ENCODE measurements at places on chromosomes 13 and 19. TPM values are rescaled to one million over a fixed set of nuclear protein-coding genes. Genes with fewer than 3 reads are reported as not detected.
A peak's percentile ranks its signal among the peaks of the same experiment; 100 is the strongest.

- no peak for ATAC-seq
Measured at GRCh38 chr13:99859178-99860177, 112.1 kb downstream of the ZIC5 start.

DNA sequence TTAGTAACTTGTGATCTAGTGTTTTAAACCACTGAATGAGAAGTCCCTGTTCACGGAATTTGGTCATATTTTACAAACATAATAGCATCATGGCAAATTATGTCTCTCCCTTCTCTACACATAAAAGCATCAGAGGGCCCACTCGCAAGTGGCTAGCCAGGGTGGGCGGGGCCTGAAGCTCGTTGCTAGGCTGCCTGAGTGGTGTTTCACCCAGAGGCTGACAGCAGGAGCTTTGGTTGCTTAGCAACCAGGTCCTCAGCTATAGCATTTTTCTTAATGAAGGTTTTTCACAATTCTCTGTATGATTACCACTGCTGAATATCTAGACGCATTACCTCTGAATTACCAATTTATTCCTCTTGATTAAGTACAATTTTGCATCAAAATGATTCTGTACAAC lies 126.5 kb downstream of the NALCN start:
- ATAC-seq, result peak; percentile 100

- no peak for ATAC-seq
Measured at GRCh38 chr19:43720936-43721335, 5.1 kb downstream of the IRGC start.

ZNF653 gene
- total RNA-seq, result 1.5 TPM

DNA sequence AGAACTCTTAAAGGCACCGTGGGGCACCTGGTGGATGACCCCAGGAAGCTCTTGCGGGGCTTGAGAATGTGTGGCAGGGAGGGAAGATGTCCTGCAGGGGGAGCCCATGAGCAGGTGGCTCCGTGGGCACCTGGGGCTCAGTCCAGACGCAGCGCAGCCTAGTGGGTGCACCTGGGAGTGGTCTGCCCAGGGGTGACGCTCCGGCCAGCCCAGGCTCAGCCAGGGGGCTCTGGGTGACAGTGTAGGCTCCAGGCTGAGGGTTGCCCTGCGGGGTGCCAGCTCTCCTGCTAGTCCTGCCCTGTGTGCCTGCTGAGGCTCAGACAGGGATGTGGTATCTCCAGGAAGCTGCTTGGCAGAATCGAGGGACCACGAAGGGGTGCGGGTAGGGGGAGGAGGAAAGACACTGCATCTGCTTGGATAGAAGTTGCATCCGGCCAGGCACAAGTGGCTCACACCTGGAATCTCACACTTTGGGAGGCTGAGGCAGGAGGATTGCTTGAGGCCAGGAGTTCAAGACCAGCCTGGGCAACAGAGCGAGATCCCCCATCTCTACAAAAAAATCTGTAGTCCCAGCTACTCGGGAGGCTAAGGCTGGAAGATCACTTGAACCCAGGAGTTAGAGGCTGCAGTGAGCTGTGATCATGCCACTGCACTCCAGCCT lies 15.0 kb upstream of the PGLS start:
- no peak for ATAC-seq

- ATAC-seq, result peak; percentile 9
Measured at GRCh38 chr19:40799558-40800338, 757 bp downstream of the EGLN2 start.

DNA sequence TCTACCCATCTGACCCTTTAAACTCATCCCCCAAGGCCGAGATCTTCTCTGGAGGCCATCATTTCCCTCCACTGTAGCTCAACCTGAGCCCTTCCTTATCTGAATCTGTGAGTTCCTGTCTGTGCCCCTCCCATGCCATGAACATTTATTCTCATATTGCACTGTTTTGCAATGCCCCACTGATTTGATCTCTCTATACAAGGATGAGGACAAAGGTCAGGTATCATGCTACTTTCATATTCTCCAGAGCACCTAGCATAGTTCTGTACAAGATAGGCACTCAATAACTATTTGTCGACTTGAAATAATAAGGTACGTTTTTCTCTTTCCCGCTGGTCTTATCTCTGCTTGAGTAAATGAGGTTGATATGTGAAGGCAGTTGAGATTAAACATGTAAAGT lies 135.5 kb downstream of the KLF5 start:
- ATAC-seq, result no peak

PPP1R12C gene
- 22.0 TPM for total RNA-seq

SMAD9 gene
- 1.8 TPM for total RNA-seq

GRCh38 chr19:2478278-2478755 lies 2.4 kb downstream of the GADD45B start:
- ATAC-seq, result peak; percentile 1

CEACAM4 gene
- total RNA-seq, result not detected

ELAVL3 gene
- 53.2 TPM for total RNA-seq

BEST2 gene
- 1.0 TPM for total RNA-seq

DNA sequence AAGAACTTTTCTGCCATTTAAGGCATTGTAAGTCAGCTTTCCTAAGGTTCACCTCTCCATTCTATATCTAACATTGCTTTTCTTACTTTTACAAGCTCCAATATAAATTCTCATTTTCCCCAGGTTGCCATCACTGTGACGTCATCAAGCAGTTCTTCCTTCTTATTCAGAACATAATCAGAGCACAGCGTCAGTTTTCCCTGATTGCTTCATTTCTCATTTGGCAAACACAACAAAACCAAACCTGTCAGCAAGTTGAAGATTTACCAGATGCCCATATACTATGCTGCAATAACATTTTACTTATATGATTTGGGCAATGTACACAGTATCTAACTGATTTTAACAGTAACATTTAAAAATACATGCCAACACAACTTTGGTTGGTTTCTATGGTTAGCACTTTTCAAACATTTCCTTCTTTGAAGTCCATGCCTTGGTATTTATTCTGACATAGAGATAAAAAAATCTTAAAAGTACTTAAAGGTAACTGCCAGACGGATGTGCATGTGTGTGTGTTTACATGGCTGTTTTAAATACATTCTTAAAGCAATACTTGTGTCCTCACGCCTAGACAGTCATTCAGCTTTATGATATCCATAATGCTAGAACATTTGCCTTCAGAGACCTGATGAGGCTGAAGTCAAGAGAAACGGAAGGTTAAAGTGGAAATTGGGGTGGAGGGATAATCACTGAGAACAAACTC lies 264.0 kb downstream of the KLF12 start:
- no peak for ATAC-seq

ATP12A gene
- 0.05 TPM for total RNA-seq

GRCh38 chr13:76556627-76557026 lies 329.6 kb downstream of the KCTD12 start:
- no peak for ATAC-seq

C1QTNF9B gene
- 1.4 TPM for total RNA-seq

- no peak for ATAC-seq
Measured at GRCh38 chr13:76245211-76245610, 609.1 kb downstream of the LMO7 start.

GRIK5 gene
- total RNA-seq, result 1.2 TPM

- no peak for ATAC-seq
Measured at GRCh38 chr19:48382286-48382685, 9.1 kb downstream of the KDELR1 start.

- no peak for ATAC-seq
Measured at GRCh38 chr13:111906306-111906705, 160.6 kb upstream of the SOX1 start.

- no peak for ATAC-seq
Measured at GRCh38 chr13:101655435-101655834, 203.0 kb downstream of the ITGBL1 start.

DNA sequence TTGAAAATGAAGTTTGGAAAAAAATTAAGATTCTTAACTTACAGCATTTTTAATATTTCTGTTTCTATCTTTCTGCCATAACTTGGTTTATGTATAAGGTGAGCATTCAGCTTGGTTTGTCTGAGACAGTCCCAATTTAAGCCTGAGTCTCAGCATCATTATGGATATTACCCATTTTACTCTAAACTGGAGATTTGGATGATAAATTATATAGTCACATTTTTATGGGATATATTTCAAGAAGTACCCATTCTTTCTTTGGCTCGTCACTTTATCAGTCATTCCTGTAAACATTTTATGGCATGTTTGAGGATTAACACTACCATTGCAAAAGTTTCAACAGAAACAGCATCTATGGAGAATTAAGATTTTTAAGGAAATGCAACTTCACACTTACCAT lies 1129.0 kb upstream of the PCDH9 start:
- no peak for ATAC-seq

DNA sequence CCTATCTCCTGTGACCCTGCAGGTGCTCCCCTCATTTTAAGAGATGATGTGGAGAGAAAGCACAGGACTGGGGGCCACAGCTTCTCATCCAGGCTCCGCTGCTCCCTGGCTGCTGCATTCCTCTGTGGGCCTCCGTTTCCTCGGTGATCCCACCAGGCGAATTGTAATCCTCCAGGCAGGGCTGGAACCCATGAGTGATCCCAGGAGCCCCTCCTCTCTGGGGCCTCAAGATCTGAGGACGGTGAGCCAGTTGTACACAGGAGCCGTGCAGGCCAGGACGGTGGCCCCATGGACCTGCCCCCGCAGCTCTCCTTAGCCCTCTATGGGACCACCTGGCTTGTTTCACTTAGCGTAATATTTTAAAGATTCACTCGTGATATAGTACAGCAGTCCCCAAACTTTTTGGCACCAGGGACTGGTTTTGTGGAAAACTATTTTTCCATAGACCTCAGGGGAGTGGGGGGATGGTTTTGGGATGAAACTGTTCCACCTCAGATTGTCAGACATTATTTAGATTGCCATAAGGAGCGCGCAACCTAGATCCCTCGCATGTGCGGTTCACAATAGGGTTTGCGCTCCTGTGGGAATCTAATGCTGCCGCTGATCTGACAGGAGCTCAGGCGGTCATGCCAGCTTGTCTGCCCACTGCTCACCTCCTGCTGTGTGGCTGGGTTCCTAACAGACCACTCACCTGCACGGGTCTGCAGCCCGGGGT lies 5.6 kb downstream of the FFAR3 start:
- ATAC-seq, result no peak

FAM124A gene
- total RNA-seq, result 13.8 TPM

GRCh38 chr13:104779311-104779993 lies 1713.2 kb upstream of the SLC10A2 start:
- ATAC-seq, result no peak

IZUMO2 gene
- not detected for total RNA-seq

NALCN gene
- total RNA-seq, result 5.0 TPM

GTF2F2 gene
- 31.1 TPM for total RNA-seq

MCEMP1 gene
- not detected for total RNA-seq

KLK3 gene
- total RNA-seq, result 2.1 TPM

ZFP28 gene
- total RNA-seq, result 0.49 TPM

GRCh38 chr13:70668293-70668692 lies 560.0 kb upstream of the KLHL1 start:
- no peak for ATAC-seq

C13orf42 gene
- total RNA-seq, result not detected

DNA sequence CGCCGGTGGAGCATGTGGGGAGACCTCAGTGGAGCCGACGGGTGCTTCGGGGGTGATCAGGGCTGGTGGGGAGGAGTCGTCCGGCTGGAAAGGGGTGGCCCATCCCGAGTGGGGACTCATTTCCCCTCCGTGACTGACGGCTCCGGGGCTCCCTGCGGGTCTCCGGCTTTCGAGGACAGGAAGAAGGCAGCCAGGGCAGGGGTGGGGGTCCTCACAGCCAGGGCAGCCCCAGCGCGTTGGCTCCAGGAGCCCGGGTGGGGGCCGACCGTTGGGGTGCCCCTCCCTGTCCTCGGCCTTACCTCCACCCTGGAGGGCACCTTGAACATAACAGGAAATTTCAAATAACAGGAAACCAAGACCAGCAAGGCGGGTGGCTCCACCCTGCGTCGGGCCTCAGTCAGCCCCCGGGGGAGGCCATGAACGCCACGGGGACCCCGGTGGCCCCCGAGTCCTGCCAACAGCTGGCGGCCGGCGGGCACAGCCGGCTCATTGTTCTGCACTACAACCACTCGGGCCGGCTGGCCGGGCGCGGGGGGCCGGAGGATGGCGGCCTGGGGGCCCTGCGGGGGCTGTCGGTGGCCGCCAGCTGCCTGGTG lies at the start of gene S1PR4:
TSS of gene S1PR4 (plus strand) at position 393 of the 596 bp plus-strand sequence. CDS start at position 417, 24 bp downstream.
- peak; percentile 11 for ATAC-seq

CGB8 gene
- not detected for total RNA-seq

DNA sequence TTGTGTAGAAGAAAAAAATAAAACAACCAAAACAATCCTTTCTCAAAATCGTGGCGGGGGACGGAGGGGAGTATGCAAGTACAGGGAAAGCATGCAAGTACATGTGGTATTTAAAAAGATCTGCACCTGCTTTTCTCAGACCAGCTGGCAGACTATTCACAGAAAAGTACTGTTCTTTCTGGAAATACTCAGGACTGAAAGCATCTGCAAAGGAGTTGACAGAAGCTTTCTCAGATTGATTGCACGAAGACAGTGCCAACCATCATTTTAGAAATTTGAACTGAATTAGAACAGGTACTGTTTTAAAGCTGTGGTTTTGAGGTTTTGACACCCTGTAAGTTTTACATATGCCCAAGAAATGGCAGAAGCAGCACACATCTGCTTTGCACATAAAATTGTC lies 19.8 kb upstream of the PCDH8 start:
- peak; percentile 62 for ATAC-seq

DNA sequence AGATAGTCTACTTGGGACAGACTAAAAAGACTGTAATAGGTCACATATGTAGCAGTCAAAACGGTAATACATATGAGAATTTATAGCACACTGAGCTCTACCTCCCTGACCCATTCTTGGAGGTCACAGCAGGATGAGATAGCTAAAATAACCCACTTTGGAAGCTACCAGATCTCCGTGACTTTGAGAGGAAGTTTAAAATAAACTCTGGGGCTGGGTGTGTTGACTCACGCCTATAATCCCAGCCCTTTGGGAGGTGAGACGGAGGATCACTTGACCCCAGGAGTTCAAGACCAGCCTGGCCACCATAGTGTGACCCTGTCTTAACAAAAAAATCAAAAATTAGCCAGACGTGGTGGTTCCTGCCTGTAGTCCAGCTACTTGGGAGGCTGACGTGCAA lies 45.3 kb downstream of the DHRS12 start:
- ATAC-seq, result no peak

DNA sequence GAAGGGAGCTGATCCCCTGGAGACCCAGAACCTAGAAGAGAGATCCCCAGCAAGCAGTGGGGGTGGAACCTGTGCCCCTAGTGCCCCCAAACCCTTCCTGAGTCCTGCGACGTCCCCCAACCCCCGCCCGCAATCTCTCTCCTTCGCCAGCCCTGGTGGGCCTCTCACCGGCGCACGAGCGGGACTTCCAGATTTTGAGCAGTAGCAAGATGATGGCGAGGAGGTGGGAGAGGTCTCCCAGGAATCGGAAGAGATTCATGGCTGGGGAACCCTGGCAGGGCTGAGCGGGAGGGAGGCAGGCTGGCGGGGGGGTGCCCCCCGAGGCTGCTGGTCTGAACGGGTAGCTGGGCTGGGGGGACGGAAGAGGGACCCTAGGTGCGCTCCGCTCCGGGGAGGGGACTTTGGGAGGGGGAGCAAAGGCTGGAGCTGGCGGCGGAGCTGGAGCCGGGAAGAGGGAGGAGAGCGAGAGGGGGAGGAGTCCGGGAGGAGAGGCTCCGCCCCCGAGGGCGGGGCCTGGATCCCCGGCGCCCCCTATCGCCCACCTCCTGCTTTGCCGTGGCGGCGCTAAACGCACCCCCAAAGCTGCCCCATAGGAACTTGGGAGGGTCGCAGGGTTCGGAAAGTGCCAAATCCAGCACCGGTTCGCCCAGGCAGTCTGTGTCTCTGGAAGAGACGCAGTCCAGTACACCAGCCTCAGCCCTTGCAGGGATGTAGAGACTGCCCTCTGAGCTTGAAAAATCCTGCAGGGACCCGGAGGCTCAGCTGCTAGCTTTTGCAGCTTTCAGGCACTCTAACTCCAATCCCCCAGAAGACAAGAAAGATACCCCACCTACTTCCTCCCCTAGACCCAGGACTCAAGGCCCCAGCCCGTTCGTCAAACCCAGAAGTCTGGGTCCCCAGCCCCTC lies at the start of gene KDELR1:
TSS of gene KDELR1 (minus strand) at position 452 of the 906 bp plus-strand sequence. CDS start at position 259, 193 bp downstream.
- peak; percentile 52 for ATAC-seq
